ENCODE measurements at places on chromosomes 3 and 15. TPM values are rescaled to one million over a fixed set of nuclear protein-coding genes. Genes with fewer than 3 reads are reported as not detected.

Gene P3H2
- not detected for total RNA-seq

Gene MYO5C
- total RNA-seq: 3.2 TPM

Gene THBS1
- total RNA-seq: 1.2 TPM

- DNase-seq: no peak
- H3K4me3 ChIP-seq: peak overlapping the region; percentile 20
- no peaks in the 10 kb centered on the region for H3K36me3 ChIP-seq
- peaks cover 27% of the 10 kb centered on the region for H3K4me1 ChIP-seq
- H3K27me3 ChIP-seq: peaks cover 5% of the 10 kb centered on the region
Observed at GRCh38 chr15:74723754-74724334, 1.5 kb downstream of the CYP1A1 start.

DNA sequence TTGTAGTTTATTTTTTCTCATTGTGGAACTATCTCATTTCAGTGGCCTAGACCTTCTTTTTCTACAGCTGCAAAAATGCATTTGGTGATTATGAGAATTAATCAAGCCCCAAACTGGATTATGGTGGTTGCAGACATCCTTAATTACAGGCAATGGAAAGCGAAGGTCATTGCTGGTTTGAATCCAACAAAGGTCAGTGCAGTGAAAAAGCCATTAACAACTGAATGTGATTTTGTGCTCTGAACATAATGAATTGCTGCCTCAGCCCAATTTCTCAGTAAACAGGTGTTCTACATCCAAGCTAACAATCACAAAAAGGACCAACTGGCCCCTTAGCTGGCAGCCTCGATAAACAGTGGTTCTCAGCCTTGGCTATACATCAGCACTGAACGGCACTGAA lies 260.1 kb upstream of the DPPA4 start:
- no peak for DNase-seq
- no peaks in the 10 kb centered on the region for H3K27me3 ChIP-seq
- H3K27ac ChIP-seq: no peak overlapping the region
- no peaks in the 10 kb centered on the region for H3K4me1 ChIP-seq
- H3K36me3 ChIP-seq: no peaks in the 10 kb centered on the region

Gene LSAMP
- total RNA-seq: not detected

GRCh38 chr3:153595186-153595815 lies 433.3 kb downstream of the RAP2B start:
- no peaks in the 10 kb centered on the region for H3K4me1 ChIP-seq
- no peak overlapping the region for H3K27ac ChIP-seq
- DNase-seq: no peak

- no peak overlapping the region for H3K4me3 ChIP-seq
- H3K4me1 ChIP-seq: peaks cover 78% of the 10 kb centered on the region
- no peak overlapping the region for H3K27ac ChIP-seq
- peaks cover 79% of the 10 kb centered on the region for H3K36me3 ChIP-seq
- DNase-seq: no peak
Observed at GRCh38 chr3:33050071-33050653, 46.8 kb downstream of the GLB1 start.

DNA sequence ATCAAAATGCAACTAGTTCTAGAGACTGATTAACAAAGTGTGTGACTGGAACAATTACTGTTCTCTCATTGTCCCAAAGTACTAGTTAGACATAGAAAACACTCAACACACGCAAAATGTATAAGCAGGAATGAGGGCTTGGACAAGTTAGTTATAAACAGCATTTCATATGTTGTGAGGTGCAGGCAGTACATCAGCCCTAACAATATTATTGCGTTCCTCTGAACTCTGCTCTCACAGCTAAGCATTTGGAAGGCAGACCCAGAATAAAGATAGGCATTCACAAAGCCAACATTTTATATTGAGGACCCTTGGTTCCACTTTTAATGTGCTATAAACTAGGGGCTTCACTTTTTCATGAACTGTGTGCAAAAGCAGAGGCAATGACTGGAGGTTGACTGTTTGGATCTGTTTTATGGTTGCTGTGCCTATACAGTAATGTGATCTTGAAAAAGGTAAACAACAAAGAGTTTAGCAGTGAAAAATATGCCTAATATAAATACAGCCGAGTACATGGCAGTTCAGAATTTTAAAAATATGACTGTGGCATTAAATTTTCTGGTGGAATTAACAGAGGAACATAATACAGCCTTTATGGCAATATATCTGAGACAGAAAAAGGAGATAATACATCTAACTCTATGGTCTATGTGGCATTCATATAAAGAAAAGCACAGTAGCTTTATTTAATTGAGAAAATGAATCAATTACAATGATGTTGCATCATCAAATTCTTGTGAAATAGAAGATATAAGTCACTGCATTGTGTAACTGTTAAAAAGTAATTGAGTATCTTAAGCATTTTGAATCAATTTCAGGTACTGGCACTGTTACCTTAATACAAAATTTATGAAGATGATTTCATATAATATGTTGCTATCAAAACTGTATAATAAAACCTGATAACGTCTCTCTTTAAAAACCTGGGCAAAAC lies 80.0 kb upstream of the SKOR1 start:
- peak overlapping the region; percentile 54 for H3K27ac ChIP-seq
- peaks cover 6% of the 10 kb centered on the region for H3K36me3 ChIP-seq
- DNase-seq: no peak
- H3K4me3 ChIP-seq: peak overlapping the region; percentile 64
- peaks cover 52% of the 10 kb centered on the region for H3K4me1 ChIP-seq
- no peaks in the 10 kb centered on the region for H3K27me3 ChIP-seq

DNA sequence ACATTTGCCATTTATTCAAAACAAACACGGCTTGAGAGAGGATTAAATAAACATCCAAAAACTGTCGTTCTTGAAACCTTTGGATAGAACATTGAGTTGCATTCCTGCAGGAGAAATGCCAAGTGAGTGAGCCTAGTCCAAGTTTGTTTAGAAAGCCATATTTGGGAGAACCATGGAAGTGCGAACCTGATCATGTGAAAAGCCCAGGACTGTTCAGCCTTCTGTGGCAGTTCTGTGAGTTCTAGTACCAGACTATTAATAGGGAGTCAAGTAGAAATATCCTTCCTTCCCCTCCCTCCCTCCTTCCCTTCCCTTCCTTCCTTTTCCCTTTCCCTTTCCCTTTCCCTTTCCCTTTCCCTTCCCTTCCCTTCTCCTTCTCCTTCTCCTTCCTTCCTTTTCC lies 470.4 kb downstream of the LPP start:
- H3K4me3 ChIP-seq: no peak overlapping the region
- peaks cover 3% of the 10 kb centered on the region for H3K36me3 ChIP-seq
- no peak overlapping the region for H3K27ac ChIP-seq
- no peak for DNase-seq

DNA sequence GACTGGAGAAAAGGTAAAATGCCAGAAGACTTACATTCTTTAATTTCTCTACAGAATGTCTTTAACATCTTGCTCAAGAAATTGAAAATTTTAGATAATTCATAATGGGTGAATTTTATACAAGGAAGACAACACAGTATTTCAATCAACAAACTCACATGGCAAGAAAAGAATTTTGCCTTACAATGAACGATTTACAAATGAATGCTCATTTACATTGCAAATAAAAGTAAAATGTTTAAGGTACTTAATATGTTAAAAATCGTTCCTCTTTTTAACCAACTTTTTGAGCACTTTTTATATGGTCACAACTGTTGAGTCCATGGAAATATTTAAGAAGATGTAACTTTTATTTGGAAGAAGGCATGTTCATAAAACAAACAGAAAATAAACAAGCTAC lies 174.8 kb upstream of the UBE2E2 start:
- no peak for DNase-seq
- no peaks in the 10 kb centered on the region for H3K36me3 ChIP-seq
- no peaks in the 10 kb centered on the region for H3K4me1 ChIP-seq
- no peak overlapping the region for H3K27ac ChIP-seq
- H3K27me3 ChIP-seq: no peaks in the 10 kb centered on the region

DNA sequence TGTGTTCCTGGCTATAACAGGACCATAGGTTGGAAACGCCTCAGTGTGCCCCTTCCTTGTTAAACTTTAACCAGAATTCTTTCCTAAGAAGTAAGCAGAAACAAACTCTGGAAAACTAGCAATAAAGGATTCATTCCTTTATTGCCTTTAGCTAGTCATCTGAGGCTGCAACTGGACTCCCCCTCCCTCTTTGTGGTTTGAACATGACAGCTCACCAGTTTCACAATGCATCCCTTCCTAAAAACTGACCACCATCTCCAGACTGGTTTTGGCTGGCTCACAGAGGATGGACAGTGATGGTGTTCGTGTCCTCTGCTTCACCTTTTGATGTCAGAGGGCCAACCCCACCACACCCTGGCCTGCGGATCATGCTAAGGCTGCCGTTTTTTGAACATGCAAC lies 27.9 kb upstream of the TGFBR2 start:
- no peaks in the 10 kb centered on the region for H3K27me3 ChIP-seq
- H3K36me3 ChIP-seq: no peaks in the 10 kb centered on the region
- H3K4me1 ChIP-seq: no peaks in the 10 kb centered on the region

Gene GABRA5
- total RNA-seq: not detected

- no peaks in the 10 kb centered on the region for H3K27me3 ChIP-seq
- H3K4me1 ChIP-seq: peaks cover 44% of the 10 kb centered on the region
Observed at GRCh38 chr3:108605491-108605890, 16.0 kb downstream of the DZIP3 start.

Gene TWF2
- 154 TPM for total RNA-seq

Gene TM4SF18
- not detected for total RNA-seq

Gene DMXL2
- 9.2 TPM for total RNA-seq

DNA sequence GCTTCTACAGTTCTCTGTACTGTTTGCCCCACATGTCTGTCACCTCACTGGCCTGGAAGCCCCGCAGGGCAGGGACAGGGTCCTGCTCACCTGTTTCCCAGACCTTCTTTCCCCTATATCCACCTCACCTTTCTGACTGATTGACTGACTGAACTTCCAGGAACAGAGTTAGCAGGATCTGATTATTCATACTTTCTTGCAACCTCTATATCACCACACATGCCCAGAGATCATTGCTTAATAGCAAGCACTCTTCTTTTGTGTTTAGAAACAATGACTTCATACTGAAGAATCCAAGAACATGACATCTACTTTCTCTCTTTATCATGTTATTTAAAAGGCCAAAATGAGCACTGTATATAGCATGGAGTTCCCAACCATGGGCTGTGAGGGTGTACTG lies 18.0 kb upstream of the CLEC3B start:
- peaks cover 23% of the 10 kb centered on the region for H3K4me1 ChIP-seq
- H3K36me3 ChIP-seq: peaks cover 60% of the 10 kb centered on the region
- H3K27me3 ChIP-seq: no peaks in the 10 kb centered on the region
- no peak overlapping the region for H3K4me3 ChIP-seq

Gene APBA2
- 29.5 TPM for total RNA-seq

DNA sequence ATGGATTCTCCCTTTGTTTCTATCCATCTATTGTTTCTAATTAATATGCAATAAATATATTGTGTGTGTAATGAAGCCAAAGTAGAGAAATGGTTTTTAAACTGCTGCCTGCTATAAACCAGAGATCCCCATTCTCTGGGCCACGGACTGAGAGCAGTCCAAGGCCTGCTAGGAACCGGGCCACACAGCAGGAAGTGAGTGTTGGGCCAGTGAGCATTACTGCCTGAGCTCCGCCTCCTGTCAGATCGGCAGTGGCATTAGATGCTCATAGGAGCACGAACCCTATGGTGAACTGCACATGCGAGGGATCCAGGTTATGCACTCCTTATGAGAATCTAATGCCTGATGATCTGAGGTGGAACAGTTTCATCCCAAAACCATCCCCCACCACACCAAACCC lies 85.2 kb upstream of the POMGNT2 start:
- no peak overlapping the region for H3K27ac ChIP-seq
- peaks cover 9% of the 10 kb centered on the region for H3K36me3 ChIP-seq
- no peak overlapping the region for H3K4me3 ChIP-seq
- no peaks in the 10 kb centered on the region for H3K27me3 ChIP-seq
- DNase-seq: no peak
- peaks cover 38% of the 10 kb centered on the region for H3K4me1 ChIP-seq

DNA sequence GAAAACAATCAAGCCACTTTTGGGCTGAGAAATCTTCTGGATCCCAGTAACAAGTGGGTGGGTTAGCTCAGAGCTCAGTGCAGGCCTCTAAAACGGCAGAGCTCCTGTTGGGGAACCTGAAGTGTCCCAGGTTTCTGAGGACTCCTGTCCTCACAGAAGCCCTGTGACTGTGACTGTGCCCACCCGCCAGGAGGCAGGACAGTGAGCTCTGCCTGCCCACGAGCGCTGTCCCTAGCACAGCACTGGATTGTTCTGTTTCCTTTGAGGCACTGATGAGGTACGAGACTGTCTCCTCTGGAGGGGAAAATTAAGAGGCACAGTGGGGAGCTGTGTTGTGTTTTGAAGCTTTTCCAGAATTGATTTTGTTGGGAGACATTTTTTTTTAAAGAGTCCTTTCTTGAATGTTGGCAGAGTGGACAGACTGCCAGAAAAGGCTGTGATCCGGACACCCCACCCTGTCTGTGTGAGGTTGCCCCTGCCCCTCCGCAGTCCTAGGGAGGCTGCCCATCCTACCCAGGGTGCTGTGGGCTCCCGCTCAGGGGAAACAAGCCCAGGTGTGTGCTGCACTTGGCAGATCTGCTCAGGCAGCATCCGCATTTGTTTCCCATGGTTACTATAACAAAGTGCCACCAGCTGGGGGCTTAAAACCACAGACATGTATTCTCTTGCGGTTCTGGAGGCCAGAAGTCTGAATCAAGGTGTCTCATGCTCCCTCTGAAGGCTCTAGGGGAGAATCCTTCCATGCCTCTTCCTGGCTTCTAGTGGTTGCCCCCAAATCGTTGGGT lies 66.6 kb upstream of the LARS2 start:
- H3K27me3 ChIP-seq: peaks cover 17% of the 10 kb centered on the region
- no peak overlapping the region for H3K4me3 ChIP-seq
- DNase-seq: peak; percentile 41
- no peaks in the 10 kb centered on the region for H3K36me3 ChIP-seq
- H3K27ac ChIP-seq: no peak overlapping the region
- peaks cover 4% of the 10 kb centered on the region for H3K4me1 ChIP-seq

Gene ALG1L2
- 0.90 TPM for total RNA-seq

Gene HDC
- not detected for total RNA-seq

Gene LRRIQ4
- 0.13 TPM for total RNA-seq

Gene CERS3
- 0.18 TPM for total RNA-seq

DNA sequence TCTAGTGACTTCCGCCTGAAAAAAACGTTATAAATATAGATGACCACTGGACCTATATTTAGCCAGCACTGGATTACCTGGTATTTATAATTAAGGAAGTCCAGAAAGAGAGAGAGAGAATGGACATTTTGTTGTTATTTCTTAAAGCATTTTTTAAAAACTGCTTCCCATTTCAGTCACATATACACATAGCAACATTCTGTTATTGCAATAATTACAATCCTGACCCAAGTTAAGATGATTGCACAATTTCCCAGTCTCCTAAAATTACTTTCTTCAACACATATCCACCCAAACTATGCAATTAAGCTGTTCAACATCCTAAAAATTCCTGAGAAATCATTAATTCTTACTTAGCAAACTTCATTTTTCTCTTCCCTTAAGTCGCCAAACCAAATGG lies 37.7 kb downstream of the PCSK6 start:
- no peaks in the 10 kb centered on the region for H3K36me3 ChIP-seq
- H3K27me3 ChIP-seq: peaks cover 6% of the 10 kb centered on the region
- no peak overlapping the region for H3K4me3 ChIP-seq
- H3K4me1 ChIP-seq: peaks cover 10% of the 10 kb centered on the region

Gene APOD
- not detected for total RNA-seq

DNA sequence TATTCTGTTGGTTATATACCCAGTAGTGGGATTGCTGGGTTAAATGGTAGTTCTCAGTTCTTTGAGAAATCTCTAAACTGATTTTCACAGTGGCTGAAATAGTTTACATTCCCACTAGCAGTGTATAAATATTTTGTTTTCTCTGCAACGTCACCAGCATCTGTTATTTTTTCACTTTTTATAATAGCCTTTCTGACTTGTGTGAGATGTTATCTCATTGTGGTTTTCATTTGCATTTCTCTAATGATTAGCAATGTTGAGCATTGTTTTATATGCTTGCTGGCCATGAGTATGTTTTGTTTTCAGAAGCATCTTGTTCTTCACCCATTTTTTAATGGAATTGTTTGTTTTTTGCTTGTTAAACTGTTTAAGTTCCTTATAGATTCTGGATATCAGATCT lies 612.7 kb upstream of the SGO1 start:
- no peaks in the 10 kb centered on the region for H3K27me3 ChIP-seq
- H3K4me1 ChIP-seq: no peaks in the 10 kb centered on the region
- H3K27ac ChIP-seq: no peak overlapping the region
- no peak overlapping the region for H3K4me3 ChIP-seq

Data from activated CD8-positive, alpha-beta T cell treated with anti-CD3 and anti-CD28 coated beads, Interleukin-2, amount 10 ng/mL, durations not matched to agents 7 days and 5 days (primary cell).